SW 1271 (cell line): ENCODE measurements at places on chromosomes 1 and 21.

GRCh38 chr1:234556245-234556943 lies 53.6 kb downstream of the IRF2BP2 start:
- DNase-seq: no peak

DNA sequence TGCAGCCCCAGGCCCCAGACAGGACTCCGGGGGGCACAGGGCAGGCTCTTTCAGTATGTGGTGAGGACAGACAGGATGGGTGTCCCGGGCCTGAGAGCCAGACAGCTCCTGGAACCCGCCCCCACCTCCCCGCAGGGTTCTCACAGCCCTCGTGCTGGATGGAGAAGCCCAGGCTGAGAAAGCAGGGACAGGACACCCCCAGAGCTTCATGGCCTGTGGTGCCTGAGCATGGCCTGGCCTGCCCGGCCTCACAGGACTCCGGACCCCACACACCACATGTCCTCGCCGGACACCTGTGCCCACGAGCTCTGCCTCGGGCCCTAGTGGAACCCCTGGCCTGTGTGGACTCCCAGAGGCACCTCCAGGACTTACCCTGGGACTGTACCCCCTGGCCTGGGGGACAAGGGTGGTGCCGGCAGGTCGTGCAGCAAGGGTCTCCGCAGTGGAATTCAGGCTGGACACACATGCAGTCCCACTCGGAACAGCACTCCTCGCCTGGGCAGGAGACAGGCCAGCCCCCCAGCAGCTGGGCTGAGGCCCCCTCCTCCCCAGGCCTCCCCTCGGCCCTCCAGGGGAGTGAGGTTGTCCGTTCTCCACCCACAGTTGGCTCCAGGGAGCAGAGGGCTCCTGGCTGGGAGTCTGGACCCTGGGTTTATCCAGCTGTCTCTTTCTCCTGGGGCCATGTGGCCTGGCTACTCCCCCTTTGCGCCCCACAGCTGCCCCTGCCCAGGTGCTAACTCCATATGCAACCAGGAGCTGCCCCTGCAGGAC lies 1.2 kb downstream of the TNFRSF18 start:
- DNase-seq: no peak

DNA sequence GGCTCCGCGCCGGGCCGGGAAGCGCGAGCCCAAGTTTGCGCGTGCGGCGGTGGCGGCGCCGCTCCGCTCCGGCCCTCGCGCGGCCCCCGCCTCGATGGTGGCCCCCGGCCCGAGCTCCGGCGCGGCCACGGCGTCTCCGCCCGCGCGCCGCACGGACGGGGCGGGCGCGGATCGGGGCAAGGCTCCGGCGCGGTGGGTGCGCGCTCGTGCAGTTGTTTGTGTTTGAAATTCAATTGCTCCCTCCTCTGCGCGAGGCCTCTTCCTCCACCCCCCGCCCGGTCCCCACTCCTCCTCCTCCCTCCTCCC lies at the start of gene HDGF:
Gene HDGF (minus strand): TSS at position 225 of the 306 bp plus-strand sequence. CDS start 246 bp downstream, outside the sequence.
- no peak for DNase-seq

GRCh38 chr1:207202480-207202879 lies 98.4 kb downstream of the C4BPA start:
- DNase-seq: no peak

DNA sequence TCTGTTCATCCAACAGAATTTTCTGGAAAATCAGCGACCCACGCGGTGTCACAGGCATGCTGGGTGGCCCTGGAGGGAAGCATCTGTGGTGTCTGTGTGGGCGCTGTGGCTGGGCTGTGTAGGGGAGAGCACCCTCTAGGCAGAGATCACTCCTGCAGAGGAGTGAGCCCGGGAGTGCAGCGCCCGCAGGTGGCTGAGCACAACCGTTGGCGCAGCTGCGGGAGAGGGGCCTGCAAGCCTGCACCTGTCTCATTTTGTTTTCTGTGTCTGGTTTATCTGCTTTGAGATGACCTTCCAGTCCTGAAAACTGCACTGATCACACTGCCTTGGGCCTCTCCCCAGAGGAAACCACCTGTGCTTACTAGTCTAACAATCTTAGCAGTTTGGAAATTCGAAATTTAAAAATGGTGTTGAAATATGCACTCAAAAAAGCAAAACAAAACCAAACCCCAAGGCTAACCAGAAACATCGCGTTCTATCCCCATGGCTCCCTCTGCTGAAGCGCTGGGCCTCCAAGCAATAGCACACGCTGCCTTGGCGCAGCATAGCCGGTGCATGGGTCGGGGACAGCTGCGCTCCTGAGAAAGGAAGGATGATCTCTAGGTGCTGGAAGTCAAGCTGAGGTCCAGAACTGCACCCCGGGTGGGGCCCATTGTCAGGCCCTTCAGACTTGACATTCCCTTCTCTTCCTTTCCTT lies 4.8 kb downstream of the FAM3B start:
- no peak for DNase-seq

DNA sequence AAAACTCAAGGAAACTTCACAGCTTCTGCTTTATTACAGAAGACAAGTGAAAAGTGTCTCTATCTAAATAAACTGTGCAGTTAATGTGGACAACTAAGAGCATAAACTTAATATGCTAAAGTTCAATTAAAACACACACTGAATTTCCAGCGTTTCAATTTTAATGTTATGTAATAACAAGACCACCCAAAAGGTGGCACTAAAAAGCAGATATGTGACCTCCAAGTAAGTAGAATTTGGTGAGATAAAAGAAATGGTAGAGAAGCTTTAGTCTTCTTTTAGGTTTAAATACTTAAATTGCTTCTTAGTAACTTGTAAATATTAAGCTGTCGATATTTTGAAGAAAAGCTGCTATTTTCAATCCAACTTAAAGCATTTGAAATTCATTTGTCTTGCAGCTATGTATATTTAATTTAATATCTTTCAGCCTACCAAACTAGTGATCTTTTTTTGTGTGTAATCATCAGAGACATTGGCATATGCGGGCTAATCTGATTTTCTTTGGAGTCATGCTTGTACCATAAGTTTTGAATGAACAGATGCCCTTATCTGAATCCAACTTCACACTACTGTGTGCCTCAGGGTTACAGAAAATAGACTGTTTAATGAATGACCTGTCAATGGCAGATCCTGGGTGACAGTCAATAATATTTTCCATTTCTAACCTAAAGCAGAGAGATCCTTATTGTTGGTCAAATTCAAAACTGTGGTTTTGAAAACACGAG lies 36.5 kb upstream of the ADAMTS1 start:
- DNase-seq: no peak

GRCh38 chr1:223704921-223705878 lies 7.1 kb upstream of the CAPN2 start:
- DNase-seq: no peak

DNA sequence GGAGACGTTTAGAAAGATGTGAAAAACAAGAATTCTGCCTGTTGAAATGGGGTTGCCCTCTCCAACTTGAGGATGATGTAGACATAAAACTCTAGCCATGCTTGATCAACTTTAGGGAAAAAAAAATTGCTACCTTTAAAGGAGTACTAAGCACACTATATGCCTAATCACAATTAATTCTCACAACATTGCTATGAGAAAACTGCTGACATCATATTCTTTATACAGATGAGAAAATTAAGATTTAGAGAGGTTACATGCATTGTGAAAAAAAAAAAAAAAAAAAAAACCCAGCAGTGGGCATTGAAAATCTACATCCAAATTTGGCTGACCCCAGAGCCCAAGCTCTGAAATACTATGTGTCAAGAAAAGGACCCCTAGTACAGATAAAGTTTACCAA lies 617.2 kb upstream of the ADGRL2 start:
- DNase-seq: no peak

- no peak for DNase-seq
Observed at GRCh38 chr21:36569511-36569910, 89.6 kb upstream of the CLDN14 start.

GRCh38 chr1:233520261-233521191 lies 93.4 kb upstream of the KCNK1 start:
- no peak for DNase-seq

DNA sequence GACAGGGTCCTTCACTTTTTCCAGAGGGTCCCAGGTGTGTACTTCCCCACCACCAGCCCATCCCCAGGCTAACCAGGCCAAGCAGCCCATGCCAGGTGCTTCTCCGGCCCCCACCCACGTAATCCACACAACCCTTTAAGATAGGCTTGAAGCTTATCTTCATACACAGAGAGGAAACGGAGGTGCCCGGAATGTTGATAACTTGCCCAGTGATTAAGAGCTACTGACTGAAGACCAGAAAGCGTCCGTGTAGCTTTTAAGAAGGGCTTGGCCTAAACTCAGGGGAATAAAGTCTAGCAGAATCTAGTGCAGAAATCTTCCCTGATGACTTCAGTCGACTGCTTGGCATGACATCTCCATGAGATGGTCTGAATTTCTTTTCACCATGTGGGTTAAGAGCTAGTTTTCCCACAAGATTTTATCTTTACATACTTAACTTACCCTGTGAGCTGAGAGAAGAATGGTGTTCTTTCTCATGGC lies 138.7 kb downstream of the GALNT2 start:
- no peak for DNase-seq

DNA sequence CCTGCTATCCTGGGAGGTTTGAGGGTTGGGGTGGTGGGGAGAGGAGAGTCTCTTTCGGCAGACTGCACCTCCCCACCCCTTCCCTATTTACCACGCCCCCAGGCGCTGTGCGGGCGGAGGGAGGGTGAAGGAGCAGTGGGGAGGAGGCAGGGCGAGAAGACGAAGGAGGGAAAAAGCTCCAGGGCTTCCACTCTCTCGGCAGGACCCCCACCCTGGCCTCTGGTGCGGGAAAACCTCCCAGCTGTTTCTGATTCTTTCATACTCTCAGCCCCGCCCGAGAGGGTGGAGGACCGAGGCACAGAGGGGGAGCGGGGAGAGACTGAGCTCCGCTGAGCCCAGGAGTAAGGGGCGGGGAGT lies 866 bp upstream of the WNT2B start:
- no peak for DNase-seq

GRCh38 chr1:27102707-27103468 lies 52.0 kb downstream of the SLC9A1 start:
- DNase-seq: peak; percentile 17

DNA sequence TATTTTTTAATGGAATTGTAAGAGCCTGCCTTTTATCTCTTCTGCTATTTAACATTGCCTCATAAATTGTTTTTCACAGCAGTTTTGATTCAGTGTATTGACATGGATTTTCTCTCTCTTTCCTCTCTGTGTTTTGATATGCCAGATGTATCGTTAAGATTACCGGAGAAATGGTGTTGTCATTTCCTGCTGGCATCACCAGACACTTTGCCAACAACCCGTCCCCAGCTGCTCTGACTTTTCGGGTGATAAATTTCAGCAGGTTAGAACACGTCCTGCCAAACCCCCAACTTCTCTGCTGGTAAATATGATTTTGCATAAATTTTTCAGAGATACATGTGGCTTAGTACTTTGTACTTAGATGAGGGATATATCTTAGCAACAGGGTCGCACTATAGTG lies 23.1 kb upstream of the DYNLT5 start:
- DNase-seq: no peak

DNA sequence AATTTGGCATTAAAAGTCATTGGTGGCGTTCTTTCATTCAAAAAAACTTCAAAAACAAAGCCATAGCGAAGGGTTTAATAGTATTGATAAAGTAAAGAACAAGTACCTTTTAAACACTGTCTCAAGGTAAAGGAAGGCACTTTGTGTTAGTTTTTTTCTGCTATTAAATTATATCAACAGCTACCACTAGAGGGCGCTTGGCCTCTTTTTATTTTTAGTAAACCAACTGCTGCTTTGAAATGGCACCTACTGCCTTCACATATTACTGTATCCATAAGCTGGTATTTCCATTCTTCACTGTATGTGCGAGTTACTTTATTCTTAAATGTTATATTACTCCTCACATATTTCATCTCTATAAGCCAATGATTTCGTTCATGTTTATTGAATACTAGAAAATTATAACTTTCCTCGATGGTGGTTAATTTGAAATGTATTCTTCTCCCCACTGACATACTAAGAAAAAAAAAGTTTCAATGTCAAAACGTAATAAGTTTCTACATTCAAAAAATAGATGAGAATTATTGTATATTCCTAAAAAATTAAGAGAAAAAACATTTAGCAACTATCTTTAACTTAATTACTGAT lies 125.7 kb upstream of the CXADR start:
- peak; percentile 64 for DNase-seq

DNA sequence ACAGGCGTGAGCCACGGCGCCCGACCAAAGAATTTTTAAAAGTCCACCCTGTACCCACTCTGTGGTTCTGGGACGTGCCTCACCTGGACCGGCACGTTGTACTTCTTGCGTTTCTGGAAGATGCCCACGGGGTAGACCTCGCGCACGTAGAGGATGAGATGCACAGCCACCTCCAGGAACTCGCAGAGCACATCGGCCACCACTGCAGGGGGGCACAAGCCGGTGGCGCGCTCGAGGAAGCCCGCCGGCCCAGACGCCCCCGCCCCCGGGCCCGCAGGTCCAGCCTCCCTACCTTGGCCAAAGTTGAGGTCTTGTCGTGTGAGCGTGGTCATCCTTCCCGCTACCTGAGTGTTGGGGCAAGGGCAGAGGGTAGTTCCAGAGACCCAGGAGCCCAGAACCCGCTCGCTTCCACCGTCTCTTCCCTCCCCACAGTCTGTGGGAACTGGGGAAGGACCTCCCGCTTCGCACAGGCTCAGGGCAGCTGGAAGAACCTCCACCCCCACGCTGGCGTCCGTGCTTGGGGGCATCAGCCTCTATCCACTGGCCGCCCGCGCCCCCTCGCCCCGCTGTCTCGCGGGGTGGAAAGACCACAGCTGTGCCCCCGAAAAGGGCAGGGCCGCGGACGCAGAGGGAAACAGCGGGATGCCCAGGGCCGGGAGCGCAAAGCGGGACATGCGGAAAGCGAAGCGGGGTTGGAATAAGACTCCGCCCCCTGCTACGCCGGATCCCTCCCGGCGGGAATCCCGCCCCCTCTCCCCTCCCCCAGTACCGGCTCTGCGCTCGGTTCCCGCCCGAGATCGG lies 478 bp downstream of the MAD2L2 start:
- DNase-seq: no peak

DNA sequence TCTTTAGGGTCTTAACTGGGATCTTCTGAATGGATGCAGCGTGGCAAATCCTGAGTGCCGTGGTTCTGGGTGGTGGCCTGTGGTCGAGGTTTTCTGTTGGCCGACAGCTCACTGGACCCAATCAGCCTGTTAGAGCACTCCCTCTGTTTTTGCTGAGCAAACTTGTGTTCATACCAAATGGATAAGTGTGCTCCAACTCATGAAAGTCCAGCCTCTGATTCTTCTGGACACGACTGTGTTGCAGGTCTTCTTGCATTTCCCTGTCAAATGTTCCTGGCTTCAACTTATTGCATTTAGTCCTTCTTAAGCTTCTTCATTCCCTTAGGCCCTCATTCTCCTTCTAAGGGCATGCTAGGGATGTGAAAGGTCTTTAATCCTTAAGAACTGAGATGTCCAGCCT lies 63.7 kb downstream of the AJAP1 start:
- DNase-seq: no peak
